Fibroblast of skin of left biceps (primary cell): ENCODE measurements at places on chromosomes 2 and 18.

DNA sequence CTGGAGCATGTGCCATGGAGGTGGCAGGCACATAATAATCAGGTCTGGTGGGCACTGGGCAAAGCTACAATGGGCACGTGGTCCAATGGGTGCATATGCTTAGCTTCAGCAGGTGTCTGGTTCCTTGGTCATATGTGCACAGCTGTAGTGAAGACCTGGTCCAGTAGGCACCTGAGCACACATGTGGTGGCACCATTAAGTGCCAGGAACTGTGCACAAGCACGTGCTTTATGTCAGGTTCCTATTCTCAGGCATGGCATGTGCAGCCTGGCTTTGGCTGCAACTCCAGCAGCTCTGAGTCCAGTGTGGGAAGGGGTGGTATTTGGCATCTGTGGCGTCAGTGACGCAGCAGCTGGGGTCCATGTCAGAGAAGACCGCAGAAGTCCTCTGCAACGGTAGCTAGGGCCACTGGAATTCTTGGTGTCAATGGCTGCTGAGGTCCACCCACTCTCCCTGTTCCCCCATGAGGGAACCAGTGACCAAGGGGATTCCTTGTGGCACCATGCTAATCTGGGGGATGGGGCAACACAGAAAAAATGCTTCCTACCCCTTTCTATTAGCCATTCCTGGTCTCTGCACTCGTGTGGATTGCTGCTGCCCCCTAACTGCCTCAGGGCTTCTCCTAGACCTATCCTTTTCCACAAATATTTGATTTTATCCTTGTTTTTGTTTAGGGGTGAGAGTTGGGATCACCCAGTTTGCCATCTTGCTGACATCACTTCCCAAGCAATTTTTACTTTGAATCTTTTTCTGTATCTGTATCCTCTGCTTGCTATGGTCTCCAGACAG is 262.9 kb upstream of the MAP2 start:
- no peak for DNase-seq

DNA sequence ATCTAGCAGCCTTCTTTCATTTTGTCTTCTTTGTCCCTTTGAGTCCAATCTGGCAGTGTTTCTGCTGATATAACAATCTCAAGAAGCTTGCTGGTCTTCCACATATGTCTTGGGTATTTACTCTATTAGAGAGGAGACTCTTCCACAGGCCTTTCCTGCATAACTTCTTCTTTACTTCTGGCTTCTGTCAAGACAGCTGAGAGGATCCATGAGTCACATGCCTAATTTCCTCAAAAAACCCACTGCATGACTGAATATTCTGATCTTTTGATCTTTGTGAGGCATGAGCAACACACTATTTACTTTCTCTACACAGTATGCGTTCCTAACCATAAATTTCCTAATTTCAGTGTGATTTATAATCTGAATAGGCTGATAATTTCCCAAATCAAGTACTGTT is 5.1 kb upstream of the DCC start:
- DNase-seq = no peak

DNA sequence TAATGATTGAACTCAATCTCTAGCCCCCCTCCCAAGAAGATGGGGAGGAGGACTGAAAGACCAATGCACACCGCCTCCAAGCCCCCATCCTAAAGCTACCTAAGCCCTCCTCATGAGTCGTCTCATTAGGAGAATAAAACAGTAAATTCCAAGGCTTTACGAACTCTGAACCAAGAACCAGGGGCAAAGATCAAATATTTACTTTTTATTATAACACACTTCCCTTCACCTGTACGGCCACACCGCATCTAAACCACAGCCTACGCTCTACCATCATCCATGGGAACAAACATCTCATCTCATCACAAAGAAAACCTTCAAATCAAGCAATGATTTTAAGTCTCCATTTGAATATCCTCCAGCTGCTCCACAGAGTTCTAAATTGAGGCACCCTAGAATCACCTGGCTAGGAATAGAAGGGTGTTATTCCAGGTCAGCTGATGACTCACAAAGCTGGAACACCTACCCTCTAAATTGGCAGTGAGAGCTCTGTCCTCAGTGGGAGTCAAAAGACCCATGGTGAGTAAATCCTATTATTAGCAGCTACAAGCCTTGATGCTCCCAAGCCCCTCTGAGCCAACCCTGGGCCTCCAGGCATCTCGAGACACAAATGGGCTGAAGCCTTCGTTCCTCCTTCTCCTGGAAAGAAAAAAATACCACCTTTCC is 45.6 kb upstream of the BZW1 start:
- no peak for DNase-seq

DNA sequence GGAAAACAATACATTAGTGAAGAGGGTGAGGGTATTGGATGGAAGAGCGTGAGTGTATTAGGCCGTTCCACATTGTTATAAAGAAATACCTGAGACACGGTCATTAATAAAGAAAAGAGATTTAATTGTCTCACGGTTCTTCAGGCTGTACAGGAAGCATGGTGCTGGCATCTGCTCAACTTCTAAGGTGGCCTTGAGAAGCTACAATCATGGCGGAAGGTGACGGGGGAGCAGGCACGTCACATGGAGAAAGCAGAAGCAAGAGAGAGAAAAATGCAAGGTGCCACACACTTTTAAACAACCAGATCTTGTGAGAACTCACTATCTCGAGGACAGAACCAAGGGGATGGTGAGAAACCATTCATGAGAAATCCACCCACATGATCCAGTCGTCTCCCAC is 18.2 kb downstream of the HPCAL1 start:
- DNase-seq = no peak

DNA sequence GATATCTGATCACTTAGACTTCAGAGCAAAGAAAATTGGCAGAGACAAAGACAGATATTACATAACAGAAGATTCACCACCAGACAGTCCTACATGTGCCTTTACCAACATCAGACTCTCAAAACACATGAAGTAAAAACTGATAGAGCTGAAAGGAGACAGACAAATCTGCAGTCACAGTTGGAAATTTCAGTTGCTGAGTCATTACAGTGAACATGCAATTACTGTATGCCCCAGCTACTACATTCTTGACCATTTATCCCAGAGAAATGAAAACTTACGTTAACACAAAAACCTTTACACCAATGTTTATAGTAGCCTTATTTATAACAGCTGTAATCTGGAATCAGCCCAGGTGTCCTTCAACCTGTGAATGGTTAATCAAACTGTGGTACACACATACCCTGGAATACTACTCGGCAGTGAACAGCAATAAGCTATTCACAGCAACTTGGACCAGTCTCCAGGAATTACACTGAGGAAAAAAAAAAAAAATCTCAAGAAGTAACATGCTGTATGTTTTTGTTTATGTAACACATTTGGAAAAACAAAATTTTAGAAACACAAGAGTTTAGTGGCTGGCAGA is 7.5 kb upstream of the SCLY start:
- no peak for DNase-seq

- no peak for DNase-seq
Measured at GRCh38 chr2:242046206-242046826, 176.8 kb downstream of the RTP5 start.

GRCh38 chr2:29033172-29033571 is 41.2 kb downstream of the PCARE start:
- no peak for DNase-seq

- DNase-seq = no peak
Measured at GRCh38 chr2:136373841-136374240, 255.9 kb upstream of the CXCR4 start.

DNA sequence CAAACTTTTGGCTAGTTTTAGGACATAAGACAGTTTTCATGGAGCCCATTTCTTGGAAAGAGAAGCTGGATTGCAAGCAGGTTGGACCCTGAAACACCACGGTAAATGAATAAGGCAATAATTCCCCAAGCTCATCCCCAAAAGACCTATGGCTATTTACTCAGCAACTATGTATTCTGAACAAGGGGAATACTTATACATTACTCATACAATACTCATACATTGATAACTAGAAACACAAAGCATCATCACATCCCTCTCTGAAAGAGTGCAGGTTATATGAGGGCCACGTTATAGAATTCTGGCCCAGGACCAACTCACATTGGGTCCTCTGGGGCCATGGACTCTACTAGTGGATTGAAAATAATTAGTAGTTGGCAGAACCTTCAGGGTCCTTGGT is 154.8 kb downstream of the TMX3 start:
- DNase-seq = no peak

- DNase-seq = no peak
Measured at GRCh38 chr2:150545916-150546315, 58.4 kb upstream of the RND3 start.

- no peak for DNase-seq
Measured at GRCh38 chr2:231590614-231591013, 2.0 kb upstream of the TEX44 start.

- no peak for DNase-seq
Measured at GRCh38 chr2:233856184-233856583, 1.8 kb upstream of the HJURP start.

DNA sequence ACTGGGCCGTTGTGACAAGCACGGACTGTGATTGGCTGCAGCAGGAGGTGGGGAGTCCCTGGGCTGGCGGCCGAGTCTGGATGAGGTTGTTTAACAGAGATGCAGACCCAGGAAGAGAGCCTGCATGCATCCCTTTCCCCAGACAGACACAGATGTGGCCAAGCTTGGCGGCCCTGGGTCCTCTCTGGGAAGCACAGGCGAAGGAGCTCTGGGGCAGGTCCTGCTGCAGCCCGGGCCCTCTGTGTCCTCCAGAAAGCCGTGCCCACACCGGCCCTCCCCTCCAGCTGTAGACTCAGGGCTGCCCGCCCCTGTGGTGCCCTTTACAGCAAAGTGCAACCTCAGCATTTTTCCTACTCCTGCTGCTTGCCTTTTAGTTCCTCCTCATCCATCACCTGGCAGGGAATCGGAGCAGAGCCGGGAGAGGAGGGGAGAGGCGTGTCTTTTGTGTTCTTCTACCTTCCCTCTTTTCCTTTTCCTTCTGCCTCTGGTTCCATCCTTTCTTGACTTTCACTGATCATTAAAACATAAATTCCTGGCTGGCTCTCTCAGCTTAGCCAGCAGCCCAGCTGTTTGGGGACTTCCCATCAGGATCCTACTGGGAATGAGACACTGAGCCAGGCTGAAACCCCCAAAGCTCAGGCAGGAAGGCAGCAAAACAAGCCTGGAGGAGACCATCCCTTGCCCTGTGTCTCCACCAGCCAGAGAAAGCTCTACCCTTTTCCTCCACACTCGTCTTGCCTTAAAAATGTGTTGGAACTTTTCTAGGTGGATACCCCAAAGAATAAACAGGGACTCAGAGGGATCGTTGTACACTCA is 75.0 kb downstream of the CTIF start:
- no peak for DNase-seq

DNA sequence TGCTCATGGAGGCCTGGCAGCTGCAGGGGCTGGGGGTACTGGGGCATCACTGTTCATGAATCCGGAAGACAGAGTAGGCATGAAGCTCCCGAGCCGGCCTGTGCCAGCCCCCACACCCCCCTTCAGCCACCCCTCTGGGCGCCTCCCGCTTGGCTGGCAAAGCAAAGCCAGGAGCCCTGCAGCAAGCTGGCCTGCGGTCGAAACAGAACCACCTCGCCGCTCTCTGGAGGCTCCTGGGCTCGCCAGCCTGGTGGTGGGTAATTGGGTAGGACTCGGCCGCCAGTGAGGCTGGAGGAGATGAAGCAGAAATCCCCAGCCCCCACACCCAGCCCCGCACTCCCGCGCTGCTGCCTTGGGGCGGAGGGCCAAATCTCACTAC is 70.9 kb upstream of the GPC1 start:
- no peak for DNase-seq

GRCh38 chr2:55365303-55365702 is 54.4 kb downstream of the CCDC88A start:
- DNase-seq = no peak

GRCh38 chr2:20566331-20566730 is 84.6 kb downstream of the HS1BP3 start:
- DNase-seq = no peak

DNA sequence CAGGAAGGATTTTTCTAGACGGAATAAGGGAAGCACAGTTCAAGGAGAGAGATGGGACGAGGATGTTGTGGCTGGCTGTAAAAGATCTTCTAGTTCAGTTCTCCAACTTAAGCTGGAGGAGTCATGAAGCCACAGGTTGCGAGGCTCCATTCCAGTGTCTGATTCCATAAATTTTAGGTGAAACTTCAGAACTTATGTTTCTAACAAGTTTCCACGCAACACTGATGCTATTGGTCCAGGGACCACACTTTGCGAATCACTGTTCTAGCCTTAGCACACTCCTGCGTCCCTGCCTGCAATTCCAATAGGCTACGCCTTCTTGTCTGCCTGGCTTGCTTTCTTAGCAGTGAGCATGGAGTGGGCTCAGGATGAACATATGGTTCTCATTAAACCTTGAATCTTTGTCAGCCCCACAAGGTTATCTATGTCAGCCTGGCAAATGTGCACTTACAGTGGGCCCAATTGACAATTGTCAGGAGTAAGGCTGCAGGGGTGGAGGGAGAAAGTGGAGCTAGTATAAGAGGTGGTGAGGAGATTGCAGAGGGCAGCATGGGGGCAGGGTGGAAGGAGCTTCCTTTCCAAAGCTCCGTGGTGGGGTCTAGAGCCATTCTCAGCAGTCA is 438.1 kb upstream of the ST6GAL2 start:
- no peak for DNase-seq

GRCh38 chr2:202494300-202495229 is 118.4 kb downstream of the BMPR2 start:
- DNase-seq = no peak

- DNase-seq = no peak
Measured at GRCh38 chr18:56108478-56109367, 520.7 kb upstream of the TCF4 start.

- DNase-seq = no peak
Measured at GRCh38 chr2:131584940-131585339, 57.3 kb downstream of the CCDC74A start.

GRCh38 chr2:234625626-234626250 is 128.9 kb upstream of the ARL4C start:
- no peak for DNase-seq

GRCh38 chr2:55112229-55113031 is 62.2 kb upstream of the RTN4 start:
- DNase-seq = no peak

- no peak for DNase-seq
Measured at GRCh38 chr2:28318023-28318422, 74.6 kb upstream of the FOSL2 start.

- no peak for DNase-seq
Measured at GRCh38 chr2:33395655-33396249, 80.7 kb upstream of the RASGRP3 start.

GRCh38 chr2:161580426-161580825 is 43.8 kb upstream of the SLC4A10 start:
- no peak for DNase-seq

GRCh38 chr2:149213764-149214493 is 116.5 kb upstream of the LYPD6 start:
- DNase-seq = no peak

DNA sequence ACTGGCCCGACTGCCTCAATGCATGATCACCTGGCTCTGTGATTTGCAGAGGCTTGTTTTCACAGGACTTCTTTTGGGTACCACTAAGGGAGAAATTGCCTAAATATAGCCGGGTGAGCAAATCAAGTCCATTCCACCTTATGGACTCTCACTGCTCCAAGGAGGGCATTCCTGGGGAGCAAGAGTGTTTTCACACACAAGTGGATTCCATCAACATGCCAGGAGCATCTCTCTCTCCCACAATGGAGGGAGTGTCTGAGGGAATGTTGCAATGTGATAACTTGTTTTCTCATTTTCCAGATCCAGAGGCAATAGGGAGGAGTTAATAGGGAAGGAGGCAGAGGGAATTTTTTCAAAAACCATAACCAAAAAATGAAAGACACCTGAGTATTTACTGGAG is 250.7 kb downstream of the SATB2 start:
- no peak for DNase-seq
